H1 (cell line): ENCODE measurements at places on chromosomes 7 and 10. TPM values are rescaled to one million over a fixed set of nuclear protein-coding genes. Genes with fewer than 3 reads are reported as not detected.

The AFAP1L2 gene
- 6.2 and 6.4 TPM in 2 replicates for total RNA-seq

The MUC12 gene
- total RNA-seq: 7.0 and 7.7 TPM in 2 replicates

- no peak overlapping the region for H3K4me3 ChIP-seq
- DNase-seq: no peak
- no peaks in the 10 kb centered on the region for H3K4me1 ChIP-seq
- H3K27ac ChIP-seq: no peak overlapping the region
Measured at GRCh38 chr7:22732556-22733126, 5.6 kb downstream of the IL6 start.

- no peak overlapping the region for H3K4me3 ChIP-seq
- H3K4me1 ChIP-seq: no peaks in the 10 kb centered on the region
- no peak for DNase-seq
- H3K27ac ChIP-seq: no peak overlapping the region
Measured at GRCh38 chr10:84097787-84098353, 41.4 kb upstream of the GHITM start.

- no peak for DNase-seq
- no peak overlapping the region for H3K4me3 ChIP-seq
- no peaks in the 10 kb centered on the region for H3K4me1 ChIP-seq
- H3K27me3 ChIP-seq: no peaks in the 10 kb centered on the region
- no peaks in the 10 kb centered on the region for H3K36me3 ChIP-seq
Measured at GRCh38 chr7:84801396-84801795, 385.5 kb downstream of the SEMA3D start.

- no peaks in the 10 kb centered on the region for H3K27me3 ChIP-seq
- no peaks in the 10 kb centered on the region for H3K36me3 ChIP-seq
- H3K27ac ChIP-seq: no peak overlapping the region
- no peaks in the 10 kb centered on the region for H3K4me1 ChIP-seq
- H3K4me3 ChIP-seq: no peak overlapping the region
Measured at GRCh38 chr10:112875476-112876267, 74.4 kb upstream of the TCF7L2 start.

GRCh38 chr10:127976701-127977356, 69.9 kb downstream of the PTPRE start:
- no peaks in the 10 kb centered on the region for H3K36me3 ChIP-seq
- no peaks in the 10 kb centered on the region; the same call in 1 of the 2 replicates for H3K4me1 ChIP-seq
- H3K4me3 ChIP-seq: no peak overlapping the region
- H3K27me3 ChIP-seq: no peaks in the 10 kb centered on the region
- no peak overlapping the region for H3K27ac ChIP-seq

GRCh38 chr10:14971867-14972448, 12.8 kb downstream of the MEIG1 start:
- no peak overlapping the region for H3K4me3 ChIP-seq
- H3K27ac ChIP-seq: no peak overlapping the region
- H3K36me3 ChIP-seq: no peaks in the 10 kb centered on the region
- DNase-seq: peak; percentile 63
- H3K27me3 ChIP-seq: no peaks in the 10 kb centered on the region; the same call in 1 of the 2 replicates

GRCh38 chr10:134247-135131, 766 bp upstream of the ZMYND11 start:
- peak; percentile 61 for DNase-seq
- peak overlapping the region; percentile 71 for H3K4me3 ChIP-seq
- H3K4me1 ChIP-seq: peaks cover 3% of the 10 kb centered on the region

GRCh38 chr10:102068216-102068615, 3.1 kb downstream of the HPS6 start:
- no peaks in the 10 kb centered on the region for H3K36me3 ChIP-seq
- no peak overlapping the region for H3K4me3 ChIP-seq
- no peak for DNase-seq
- H3K27me3 ChIP-seq: peaks cover 3% of the 10 kb centered on the region; the same call in 1 of the 2 replicates

DNA sequence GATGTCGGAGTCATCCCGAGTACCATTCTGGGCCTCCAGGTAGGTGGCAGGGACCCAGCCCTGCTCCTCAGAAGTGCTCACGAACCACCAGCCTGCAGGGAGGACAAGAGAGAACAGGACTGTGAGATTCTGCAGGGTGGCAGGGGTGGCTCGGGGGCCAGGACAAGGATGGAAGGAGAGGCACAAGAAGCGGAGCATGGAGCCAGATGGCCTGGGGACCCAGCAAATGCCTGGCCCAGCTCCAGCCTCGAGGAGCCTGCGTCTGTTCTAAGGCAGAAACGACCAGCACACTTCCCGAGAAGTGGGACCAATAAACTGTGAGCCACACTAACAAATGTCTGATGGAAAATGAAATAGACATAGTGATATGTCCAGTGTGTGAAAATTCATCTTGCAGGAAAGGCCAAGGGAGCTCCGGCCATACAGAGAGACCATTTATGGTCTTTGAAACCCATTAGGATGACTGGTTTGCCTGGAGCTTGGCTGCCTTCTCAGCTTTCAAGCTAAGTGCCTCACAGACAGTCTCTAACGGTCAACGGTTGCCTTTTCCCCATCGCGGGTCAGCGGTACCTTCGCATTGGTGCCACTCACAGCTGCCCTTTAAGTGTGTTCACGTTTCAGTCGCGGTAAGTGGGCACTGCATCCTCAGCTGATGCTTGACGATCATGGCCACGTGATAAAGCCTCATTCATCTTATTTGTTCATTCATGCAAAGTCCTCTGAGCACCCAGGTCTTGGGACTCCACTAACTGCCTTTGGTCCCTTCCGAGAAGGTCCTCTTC, 133.8 kb downstream of the NEURL1 start:
- no peaks in the 10 kb centered on the region for H3K4me1 ChIP-seq
- no peak overlapping the region for H3K27ac ChIP-seq
- no peak for DNase-seq
- no peak overlapping the region for H3K4me3 ChIP-seq

GRCh38 chr7:1054438-1054837, 10.1 kb downstream of the GPR146 start:
- H3K36me3 ChIP-seq: no peaks in the 10 kb centered on the region
- H3K27ac ChIP-seq: no peak overlapping the region
- no peaks in the 10 kb centered on the region for H3K27me3 ChIP-seq
- no peak overlapping the region for H3K4me3 ChIP-seq
- H3K4me1 ChIP-seq: peaks cover 23% of the 10 kb centered on the region

DNA sequence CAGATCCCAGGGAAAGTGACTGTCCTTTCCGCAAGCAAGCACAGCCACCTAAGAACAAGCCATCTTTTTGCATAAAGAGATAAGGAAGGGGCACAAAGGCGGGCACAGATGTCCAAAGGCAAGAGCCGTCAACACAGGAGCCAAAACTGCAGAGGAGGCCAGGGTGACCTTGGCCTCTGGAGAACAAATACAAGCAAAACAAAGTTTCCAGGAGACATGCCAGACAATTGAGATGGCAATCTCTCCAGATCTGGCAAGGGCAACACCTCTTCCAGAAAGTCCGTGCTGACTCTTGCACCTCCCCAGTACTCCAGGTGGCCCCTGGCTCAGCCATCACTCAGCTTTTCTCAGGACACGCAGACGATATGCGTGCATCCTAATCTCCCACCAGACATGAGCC, 58.2 kb downstream of the TEX36 start:
- no peak overlapping the region for H3K27ac ChIP-seq
- no peaks in the 10 kb centered on the region for H3K36me3 ChIP-seq
- DNase-seq: no peak
- no peaks in the 10 kb centered on the region; the same call in 1 of the 2 replicates for H3K4me1 ChIP-seq

DNA sequence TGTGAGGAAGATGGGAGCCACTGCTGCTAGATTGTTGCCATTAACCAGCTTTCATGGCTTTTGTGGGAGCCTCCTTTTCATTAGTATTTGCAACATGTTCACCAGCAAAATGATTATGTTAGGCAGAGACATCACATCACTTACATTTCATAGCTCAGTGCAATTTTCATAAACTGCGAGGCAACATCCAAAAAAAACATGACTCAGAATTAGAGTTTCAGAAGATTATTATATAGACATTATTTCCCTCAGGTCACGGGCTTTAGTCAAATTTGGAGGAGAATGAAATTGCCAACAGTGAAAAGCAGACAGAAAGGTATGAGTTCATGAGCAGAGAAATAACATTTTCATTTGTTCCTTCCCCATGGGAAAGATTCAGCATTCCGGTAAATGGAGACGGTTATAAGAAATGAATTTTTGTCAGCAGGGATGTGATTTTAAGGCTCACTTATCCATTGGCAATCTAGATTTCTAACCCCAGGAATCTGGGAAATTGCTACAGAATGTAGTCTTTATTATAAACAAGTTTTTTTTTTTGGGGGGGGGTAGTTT, 573.2 kb downstream of the AUTS2 start:
- no peak overlapping the region for H3K4me3 ChIP-seq
- DNase-seq: no peak
- no peaks in the 10 kb centered on the region for H3K4me1 ChIP-seq
- no peak overlapping the region for H3K27ac ChIP-seq
- H3K27me3 ChIP-seq: no peaks in the 10 kb centered on the region

DNA sequence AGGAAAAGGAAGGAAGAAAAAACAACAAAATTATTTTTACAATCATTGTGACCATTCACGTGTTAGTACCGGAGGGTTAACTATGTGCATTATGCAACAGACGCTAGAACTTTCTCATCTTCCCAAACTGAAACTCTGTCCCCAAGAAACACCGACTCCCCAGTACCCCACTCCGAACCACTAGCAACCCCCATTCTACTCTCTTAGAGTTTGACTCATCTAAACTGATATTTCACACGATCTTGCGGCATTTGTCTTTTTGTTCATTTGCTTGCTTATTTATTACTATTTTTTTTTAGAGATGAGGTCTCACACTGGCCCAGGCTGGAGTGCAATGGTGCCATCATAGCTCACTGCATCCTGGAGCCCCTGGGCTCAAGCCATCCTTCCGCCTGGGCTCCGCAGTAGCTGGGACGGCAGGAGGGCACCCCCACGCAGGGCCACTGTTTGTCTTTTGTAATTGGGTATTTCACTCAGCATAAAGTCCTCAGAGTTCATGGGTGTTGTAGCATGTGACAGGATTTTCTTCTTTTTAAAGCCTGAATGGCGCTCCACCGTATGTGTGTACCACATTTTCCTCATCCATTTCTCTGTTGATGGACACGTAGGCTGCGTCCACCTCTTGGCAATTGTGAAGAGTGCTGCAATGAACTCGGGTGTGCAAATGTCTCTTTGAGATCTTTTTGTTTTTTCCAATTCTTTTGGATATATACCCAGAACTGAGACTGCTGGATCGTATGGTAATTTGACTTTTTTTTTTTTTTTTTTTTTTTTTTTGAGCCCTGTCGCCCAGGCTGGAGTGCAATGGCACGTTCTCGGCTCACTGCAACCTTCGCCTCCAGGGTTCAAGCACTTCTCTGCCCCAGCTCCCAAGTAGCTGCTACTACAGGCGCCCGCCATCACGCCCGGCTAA, 9.5 kb downstream of the MNX1 start:
- no peak for DNase-seq
- H3K36me3 ChIP-seq: no peaks in the 10 kb centered on the region
- peaks cover 98% of the 10 kb centered on the region for H3K27me3 ChIP-seq
- no peak overlapping the region for H3K27ac ChIP-seq
- peak overlapping the region; percentile 11; the same call in 1 of the 2 replicates for H3K4me3 ChIP-seq

DNA sequence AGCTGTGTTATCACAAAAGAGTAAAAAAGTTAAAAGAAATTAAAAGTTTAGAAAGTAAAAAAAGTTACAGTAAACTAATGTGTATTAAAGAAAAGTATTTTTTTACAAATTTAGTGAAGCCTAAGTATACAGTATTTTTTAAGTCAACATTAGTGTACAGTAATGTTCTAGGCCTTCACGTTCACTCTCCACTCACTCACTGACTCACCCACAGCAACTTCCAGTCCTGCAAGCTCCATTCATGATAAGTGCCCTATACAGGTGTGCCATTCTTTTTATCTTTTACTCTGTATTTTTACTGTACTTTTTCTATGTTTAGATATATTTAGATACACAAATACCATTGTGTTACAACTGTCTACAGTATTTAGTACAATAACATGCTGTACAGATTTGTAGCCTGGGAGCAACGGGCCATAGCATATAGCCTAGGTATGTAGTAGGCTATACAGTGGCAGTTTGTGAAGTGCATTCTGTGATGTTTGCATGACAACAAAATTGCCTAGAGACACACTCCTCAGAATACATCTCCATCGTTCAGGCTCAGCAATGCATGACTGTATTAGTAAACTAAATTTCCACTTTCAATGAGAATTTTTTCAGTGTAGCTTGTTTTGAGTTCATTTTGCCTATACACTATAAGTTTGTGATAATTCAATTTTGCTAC, 539.9 kb upstream of the C7orf33 start:
- no peak for DNase-seq
- no peaks in the 10 kb centered on the region for H3K4me1 ChIP-seq
- H3K27me3 ChIP-seq: no peaks in the 10 kb centered on the region
- H3K4me3 ChIP-seq: no peak overlapping the region
- H3K36me3 ChIP-seq: no peaks in the 10 kb centered on the region
- H3K27ac ChIP-seq: no peak overlapping the region

DNA sequence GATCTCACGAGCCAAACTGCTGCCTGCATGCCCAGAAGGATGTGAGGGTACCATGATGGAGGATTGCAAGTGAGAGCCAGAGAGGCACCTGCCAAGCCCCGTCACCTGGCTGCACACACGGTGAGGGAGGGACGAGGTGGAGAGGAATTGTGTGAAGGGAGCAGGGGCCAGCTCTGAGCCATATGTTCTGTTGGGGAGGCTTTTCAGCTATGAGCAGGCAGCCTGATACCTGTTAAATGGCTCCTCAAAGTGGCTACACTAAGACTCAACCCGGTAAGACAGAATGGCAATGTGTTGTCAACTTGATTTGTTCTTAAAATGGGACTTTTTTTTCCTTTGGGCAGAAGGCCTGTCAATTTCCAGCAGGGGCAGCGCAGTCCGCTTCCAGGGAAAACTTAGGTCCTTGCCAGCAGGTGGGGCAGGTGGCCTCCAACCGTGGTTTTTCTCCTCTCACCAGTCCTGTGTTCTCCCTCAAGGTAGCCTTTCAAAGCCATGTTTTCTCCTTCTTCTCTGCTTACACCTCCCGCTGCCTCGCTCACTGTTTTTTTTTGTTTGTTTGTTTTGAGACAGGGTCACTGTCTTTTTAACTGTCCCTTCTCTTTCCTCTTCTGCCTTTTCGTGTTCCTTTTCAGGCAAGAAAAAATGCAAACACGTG, 57.7 kb upstream of the ZNRF2 start:
- peak; percentile 41 for DNase-seq
- no peak overlapping the region for H3K27ac ChIP-seq
- no peaks in the 10 kb centered on the region for H3K36me3 ChIP-seq
- H3K27me3 ChIP-seq: no peaks in the 10 kb centered on the region

- no peaks in the 10 kb centered on the region; the same call in 1 of the 2 replicates for H3K36me3 ChIP-seq
- DNase-seq: no peak
- no peak overlapping the region for H3K27ac ChIP-seq
- H3K4me1 ChIP-seq: peaks cover 7% of the 10 kb centered on the region
- no peak overlapping the region for H3K4me3 ChIP-seq
Measured at GRCh38 chr10:26779176-26779860, 81.4 kb downstream of the ABI1 start.

GRCh38 chr7:2554661-2555111, 638 bp downstream of the BRAT1 start:
- no peak for DNase-seq
- peaks cover 2% of the 10 kb centered on the region; the same call in 1 of the 2 replicates for H3K36me3 ChIP-seq
- peaks cover 11% of the 10 kb centered on the region for H3K4me1 ChIP-seq
- H3K27me3 ChIP-seq: no peaks in the 10 kb centered on the region
- 0 out of 2 replicates have a peak overlapping the region, but pooled peaks have one; percentile 20 for H3K27ac ChIP-seq
- H3K4me3 ChIP-seq: peak overlapping the region; percentile 79

DNA sequence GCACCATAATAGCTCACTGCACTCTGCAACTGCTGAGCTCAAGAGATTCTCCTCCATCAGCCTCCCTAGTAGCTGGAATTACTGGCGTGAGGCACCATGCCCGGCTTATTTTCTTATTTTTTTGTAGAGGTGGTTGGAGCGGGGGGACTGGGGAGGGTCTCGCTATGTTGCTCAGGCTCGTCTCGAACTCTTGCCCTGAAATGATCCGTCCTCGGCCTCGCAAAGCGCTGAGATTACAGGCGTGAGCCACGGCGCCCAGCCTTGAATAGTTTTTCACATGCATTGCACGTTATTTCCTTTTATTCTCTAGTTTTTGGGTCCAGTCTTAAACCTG, 526 bp upstream of the LAMTOR4 start:
- no peak for DNase-seq
- H3K27ac ChIP-seq: no peak overlapping the region
- H3K36me3 ChIP-seq: peaks cover 5% of the 10 kb centered on the region; the same call in 1 of the 2 replicates
- H3K4me1 ChIP-seq: peaks cover 2% of the 10 kb centered on the region; the same call in 1 of the 2 replicates
- H3K27me3 ChIP-seq: no peaks in the 10 kb centered on the region
